ENCODE measurements at places on chromosomes 12 and 14. TPM values are rescaled to one million over a fixed set of nuclear protein-coding genes. Genes with fewer than 3 reads are reported as not detected.

DNA sequence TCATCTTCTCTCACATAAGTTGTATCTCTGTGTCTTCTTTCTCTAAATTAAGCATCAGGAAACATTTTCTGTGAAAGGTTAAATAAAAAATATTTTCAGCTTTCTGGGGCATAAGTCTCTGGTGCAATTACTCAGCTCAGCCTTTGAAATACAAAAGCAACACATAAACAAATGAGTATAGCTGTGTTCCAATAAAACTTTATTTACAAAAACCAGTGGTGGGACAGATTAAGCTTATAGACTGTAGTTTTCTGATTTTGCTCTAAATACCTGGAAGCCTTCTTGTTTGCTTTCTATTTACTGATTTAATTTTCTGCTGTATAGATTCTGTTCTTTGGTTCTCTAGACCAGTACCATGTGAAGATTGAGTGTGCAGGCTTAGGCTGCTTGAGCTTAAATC lies 655.1 kb downstream of the VRK1 start:
- DNase-seq = no peak

DNA sequence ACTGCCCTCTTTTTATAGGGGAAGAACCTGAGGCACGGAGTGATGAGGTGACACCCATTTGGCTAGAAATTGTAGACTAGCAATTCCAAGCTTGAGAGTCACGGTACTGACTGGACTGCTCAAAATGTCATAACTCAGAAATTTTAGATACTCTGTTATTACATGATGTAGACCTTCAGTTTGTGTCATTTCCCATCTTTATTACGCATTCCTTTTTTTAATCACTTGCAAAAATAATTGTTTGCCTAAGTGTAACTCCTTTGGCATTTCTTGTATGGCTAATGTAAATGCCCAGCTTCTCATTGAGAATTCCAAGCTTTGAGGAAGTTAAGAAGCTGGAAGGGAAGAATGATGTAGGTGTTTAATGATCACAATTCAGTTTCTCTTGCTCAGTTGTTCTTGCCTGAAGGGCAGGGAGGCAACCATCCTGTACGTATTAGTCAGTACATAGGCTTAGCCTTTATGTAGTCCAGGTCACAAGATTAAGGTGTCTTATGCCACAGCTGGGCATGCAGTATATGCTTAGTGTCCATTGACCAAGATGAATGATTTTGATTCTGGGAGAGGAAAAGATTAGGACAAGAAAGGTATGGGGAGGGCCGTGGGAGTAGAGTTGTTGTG lies 68.2 kb upstream of the EVL start:
- no peak for DNase-seq

- no peak for DNase-seq
These were observed 244.4 kb upstream of the FOXN3 start for GRCh38 chr14:89661392-89661791.

Gene LMNTD1
- total RNA-seq = not detected

DNA sequence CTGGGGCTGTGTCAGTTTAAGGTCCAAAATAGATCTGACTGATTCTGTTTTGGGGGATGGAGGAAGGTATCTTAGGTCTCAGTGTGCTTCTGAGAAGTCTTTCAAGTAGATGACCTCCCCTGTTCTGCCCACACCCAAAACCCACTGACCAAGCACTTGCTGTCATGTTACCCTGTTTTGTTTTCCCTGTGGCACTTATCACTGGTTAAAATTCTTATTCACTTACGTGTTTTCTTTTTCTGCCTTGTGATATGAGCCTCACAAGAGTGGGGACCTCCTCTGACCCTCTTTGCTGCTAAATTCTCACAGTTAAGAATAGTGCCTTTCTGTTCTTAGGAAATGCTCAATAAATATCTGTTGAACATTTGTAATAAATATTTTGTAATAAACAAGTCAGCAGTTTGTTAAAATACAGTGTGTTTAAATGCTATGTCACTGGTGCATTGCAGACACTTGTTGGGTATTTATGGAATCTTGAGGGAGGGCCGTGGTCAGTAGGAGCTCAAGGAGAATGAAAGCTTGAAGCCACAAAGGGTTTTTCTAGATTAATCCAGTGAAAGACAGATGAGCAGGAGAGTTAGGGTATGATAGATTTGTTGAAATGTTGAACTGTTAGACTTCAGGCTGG lies 20.9 kb downstream of the PLEKHA5 start:
- peak; percentile 10 for DNase-seq

- no peak for DNase-seq
These were observed 90.9 kb downstream of the SRGAP1 start for GRCh38 chr12:63935361-63935760.

- no peak for DNase-seq
These were observed 61.7 kb downstream of the ITPK1 start for GRCh38 chr14:93054006-93054405.

DNA sequence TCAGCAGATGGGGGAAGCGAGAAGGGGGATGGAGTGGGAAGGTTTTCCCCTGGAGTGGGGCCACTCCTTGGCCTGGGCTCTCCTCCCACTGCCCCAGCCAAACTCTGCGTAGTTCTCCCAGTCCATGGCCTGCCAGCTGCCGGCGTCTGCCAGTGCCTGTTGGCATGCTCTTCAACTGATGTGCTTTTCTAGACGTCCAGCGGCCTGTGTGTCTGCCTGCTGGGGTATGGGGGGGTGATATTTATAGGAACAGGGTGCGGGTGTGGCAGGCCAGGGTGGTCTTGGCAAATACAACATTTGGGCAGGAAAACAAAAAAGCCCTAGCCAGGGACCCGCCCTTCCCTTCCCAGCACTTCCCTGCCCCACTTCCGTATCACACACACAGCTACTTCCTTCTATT lies 786.3 kb upstream of the NOVA1 start:
- no peak for DNase-seq

Gene IFNG-AS1
- not detected for total RNA-seq

GRCh38 chr14:77139540-77140358 lies 1.8 kb downstream of the ZDHHC22 start:
- DNase-seq = no peak

Gene TC2N
- not detected for total RNA-seq

- peak; percentile 3 for DNase-seq
These were observed 113.0 kb downstream of the UNC79 start for GRCh38 chr14:93543766-93544165.

Gene IKZF4
- 2.4 TPM for total RNA-seq

DNA sequence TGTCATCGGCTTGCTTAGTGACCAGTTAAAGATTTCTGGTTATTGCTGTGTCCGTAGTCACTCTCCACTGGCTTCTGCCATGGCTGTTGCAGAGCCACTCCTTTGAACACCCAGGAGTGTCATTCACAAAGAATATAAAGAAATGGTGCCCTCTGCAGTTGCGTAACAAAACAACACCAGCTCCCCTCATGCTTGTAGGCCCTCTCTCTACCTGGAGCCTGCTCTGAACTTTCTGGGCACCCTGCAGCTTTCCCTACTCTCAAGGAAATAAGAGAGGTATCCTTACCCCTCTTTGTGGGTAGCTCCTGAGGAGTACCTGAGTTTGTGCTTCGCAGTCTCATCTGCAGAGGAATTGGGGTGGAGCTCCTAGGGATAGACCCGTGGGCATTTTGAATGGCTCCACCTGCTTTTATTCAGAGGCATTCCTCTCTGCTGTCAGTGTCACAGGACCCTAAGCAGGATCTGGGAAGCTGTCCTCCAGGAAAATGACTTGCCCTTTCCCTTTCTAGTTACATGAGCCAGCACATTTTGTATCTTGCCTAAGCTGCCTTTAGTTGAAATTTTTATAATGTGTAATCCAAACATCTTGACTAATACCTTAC lies 97.2 kb upstream of the TMEM260 start:
- no peak for DNase-seq

DNA sequence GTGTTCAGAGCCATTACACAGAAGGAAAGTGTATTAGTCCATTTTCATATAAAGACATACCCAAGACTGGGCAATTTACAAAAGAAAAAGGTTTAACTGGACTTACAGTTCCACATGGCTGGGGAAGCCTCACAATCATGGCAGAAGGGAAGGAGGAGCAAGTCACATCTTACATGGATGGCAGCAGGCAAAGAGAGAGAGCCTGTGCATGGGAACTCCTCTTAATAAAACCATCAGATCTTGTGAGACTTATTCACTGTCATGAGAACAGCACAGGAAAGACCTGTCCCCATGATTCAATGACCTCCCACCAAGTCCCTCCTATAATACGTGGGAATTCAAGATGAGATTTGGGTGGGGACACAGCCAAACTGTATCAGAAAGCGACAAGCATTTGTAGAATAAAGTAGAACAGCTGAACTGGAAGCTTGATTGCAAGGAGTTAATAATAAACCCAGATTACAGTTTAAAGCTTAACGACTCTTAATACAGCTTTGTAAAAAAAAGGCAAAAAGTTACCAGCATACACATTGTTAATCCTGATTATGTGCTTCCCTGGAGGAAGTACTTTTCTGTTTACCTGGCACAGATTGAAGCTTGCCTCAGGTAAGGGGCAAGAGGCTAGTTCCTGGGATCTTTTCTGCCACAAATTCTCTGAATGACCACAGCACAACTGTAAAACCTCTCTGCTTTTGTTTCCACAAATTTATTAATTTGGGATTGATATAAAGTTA lies 18.1 kb upstream of the STON2 start:
- no peak for DNase-seq

- DNase-seq = no peak
These were observed 42.9 kb downstream of the BRAP start for GRCh38 chr12:111642681-111643426.

DNA sequence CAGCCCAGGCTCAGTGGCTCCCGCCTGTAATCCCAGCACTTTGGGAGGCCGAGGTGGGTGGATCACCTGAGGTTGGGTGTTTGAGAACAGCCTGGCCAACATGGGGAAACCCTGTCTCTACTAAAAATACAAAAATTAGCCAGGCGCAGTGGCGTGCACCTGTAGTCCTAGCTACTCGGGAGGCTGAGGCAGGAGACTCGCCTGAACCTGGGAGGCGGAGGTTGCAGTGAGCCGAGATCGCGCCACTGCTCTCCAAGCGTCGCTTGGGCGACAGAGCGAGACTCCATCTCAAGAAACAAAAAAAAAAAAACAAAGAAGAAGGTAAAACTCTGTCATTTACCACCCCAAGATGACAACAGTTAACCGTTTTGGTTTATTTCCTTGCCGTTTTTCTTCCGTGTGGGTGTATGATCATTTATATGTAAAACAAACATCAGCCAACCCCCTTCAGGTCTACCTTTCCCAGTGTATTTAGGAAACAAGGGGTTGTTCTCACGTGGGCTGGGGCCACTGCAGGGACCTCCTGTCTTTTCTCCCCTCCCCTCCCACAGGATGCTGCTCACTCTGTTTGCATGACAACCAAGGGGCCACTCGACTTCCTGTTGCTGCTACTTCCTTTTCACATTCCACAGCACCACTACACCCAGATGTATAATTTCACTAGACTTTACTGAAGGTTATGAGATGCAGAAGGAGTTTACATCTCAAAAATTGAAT lies 13.6 kb downstream of the TTC9 start:
- DNase-seq = no peak

GRCh38 chr12:132238884-132239283 lies 90.5 kb downstream of the GALNT9 start:
- DNase-seq = no peak

Gene CEP170B
- total RNA-seq = 11.2 TPM

- no peak for DNase-seq
These were observed 105.4 kb upstream of the HIF1A start for GRCh38 chr14:61589691-61590581.

GRCh38 chr12:48199774-48200221 lies 3.3 kb downstream of the OR10AD1 start:
- DNase-seq = no peak

Gene GPD1
- total RNA-seq = 0.29 TPM

Gene MMP19
- 4.2 TPM for total RNA-seq

Gene VDR
- total RNA-seq = 2.5 TPM

DNA sequence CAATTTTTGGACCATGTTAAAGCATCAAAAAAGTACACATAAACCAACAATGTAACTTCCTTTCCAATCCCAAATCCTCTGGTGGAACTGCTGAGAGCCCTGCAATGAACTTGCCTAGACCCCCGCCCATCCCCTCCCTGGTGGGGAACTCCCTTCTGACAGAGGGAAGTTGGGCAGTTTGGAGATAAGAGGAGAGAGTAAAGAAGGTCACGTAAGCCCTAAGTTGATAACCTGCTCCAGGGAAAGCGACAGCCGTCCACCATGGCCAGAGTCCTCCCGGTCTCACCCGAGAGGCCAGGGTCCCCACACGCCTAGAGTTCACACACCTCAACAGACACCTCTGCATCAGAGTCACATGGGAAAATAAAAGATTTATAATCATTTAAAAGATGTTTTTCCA lies 138.7 kb downstream of the EGLN3 start:
- DNase-seq = no peak

DNA sequence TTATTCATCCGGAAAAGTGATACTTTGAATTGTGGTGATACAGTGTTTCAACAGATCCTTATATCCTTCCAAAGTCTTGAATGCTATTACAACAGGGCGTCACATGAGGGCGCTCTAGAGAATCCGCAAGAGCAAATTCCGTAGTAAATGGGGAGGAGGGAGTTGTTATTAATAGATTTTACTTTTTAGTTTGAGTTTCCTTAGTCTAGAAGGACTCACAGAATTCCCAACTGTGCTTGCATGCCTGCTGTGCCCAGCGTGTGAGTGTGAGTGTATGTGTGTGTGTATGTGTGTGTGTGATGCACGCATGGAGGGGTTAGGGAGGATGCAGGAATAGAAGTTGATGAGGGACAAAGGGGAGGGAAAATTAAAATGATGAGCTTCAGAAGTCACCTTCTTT lies 375.3 kb downstream of the C12orf75 start:
- peak; percentile 39 for DNase-seq

Gene ETV6
- total RNA-seq = 2.6 TPM

DNA sequence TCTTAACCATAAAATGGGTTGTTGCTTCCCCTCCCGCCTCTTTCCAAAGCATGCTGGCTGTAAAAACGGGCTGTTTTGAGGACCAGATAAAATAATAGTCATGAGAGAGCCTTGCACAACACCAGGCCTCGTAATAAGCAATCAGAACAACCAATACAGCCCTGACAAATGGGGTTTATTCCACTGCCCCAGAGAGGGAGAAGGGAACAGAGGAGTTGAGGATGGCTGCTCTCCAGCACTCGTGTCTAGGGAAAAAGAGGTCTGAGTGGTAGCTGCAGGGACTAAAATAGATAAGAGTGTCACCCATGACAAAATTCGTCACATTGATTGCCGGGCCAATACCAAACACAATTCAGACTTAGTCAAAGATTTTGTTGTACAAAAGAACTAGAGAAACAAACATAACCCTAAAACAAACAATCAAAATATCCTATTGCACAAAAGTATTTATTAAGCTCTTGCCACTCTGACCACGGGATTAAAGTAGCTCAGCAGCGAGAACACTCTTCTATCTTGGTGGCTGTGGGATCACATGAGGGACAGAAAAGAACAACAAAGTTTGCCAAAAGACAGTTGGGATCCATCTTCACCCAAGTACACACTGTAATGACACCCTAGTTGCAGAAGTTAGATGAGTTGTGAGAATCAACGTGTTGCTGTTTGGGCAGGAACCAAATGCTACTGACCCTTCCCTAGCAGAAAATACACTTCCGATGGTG lies 188.0 kb downstream of the FOXN3 start:
- DNase-seq = no peak

GRCh38 chr14:36625436-36625835 lies 36.2 kb upstream of the PAX9 start:
- no peak for DNase-seq

Gene PTCSC3
- total RNA-seq = not detected

GRCh38 chr14:71863766-71864165 lies 68.5 kb upstream of the RGS6 start:
- DNase-seq = no peak

GRCh38 chr12:110007881-110008280 lies 8.7 kb downstream of the ANKRD13A start:
- DNase-seq = no peak

Data from A172 (cell line).